ENCODE measurements at places on chromosomes 11 and 22.

GRCh38 chr11:17673951-17674350 lies 45.4 kb upstream of the MYOD1 start:
- no peak for DNase-seq

GRCh38 chr11:47979378-47980087 lies 826 bp upstream of the PTPRJ start:
- DNase-seq: no peak

GRCh38 chr11:133153031-133153430 lies 379.3 kb downstream of the OPCML start:
- no peak for DNase-seq

GRCh38 chr22:39289533-39289932 lies 29.9 kb downstream of the RPL3 start:
- DNase-seq: no peak

- no peak for DNase-seq
Measured at GRCh38 chr11:118231461-118231860, 6.7 kb upstream of the JAML start.

DNA sequence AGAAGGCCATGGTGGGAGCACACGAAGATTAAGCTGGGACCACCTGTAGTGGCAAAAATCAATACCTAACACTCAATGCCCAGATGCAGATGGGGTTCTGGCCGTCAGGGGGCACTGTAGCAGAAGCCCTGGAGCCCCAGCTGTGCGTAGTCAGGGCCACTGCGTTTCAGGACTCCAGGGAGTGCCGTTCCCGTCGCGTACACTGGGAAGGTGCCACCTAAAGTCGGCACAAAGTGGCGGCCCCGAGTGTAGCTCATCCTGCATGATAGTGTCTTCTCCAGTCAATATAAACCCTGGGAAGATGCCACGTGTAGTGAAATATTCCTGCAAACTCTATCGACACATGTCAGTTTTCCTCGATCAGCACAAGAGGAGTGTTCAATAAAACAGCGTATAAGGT lies 123.8 kb upstream of the NTM start:
- DNase-seq: peak; percentile 77

DNA sequence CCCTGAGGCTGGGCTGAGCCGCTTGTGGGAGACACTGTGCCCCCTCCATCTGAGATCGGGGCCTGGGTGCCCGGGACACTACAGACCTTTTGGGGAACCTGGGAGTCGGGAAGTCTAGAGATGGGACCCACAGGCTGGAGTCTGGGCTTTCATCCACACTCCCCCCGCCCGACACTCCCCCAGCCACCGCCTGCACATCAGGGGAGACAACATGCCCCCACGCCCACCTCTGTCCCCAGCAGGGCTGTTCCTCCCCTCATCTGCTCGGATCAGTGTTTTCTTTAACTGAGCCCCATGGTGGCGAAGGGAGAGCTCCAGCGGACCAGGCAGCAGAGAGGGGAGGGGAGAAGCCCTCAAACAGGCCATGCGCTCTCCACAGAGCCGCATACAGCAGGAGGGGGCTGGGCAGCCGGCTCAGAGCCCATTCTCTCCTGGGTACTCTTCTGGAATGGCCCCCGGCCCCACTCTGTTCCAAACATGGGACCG lies 174.7 kb downstream of the IGLL1 start:
- no peak for DNase-seq

DNA sequence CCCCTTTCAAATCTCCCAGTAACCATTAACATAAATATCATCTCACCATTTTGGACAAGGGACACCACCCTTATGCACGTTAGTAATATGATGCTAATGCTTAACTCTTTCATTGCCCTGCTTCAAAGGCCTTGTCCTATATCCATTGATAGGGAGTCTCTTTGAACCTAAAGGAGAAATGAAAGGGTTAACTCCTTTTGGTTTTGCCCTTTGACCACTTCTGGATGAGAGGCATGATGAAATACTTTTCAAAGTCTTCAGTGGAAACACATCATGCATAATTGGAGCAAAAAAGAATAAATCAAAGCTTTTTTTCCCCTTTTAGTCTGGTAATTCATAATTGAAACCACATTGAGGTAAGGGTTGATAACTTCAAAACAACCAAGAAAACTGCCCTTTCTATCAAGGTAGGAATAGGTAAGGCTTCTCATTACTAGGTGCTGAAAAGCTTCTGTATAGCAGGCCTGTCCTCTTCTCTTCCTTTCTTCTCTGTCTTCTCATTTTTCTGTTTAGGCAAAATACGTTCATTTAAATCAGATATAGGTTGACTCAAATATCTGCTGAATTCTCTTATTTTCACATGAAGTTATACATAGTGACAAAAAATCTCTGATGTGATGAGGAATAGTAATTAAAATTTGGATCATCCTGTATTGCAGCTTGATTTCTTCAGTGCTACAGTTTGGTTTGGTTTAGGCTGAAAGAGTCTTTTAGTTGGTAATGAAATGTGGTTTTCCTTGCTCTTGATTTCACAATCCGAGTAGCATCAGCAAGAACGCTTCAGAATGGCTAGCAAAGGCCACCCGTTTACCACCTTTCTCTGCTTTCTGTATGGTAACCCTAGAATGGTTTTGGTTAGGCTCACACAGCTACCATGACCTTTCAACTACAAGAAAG lies 94.8 kb downstream of the EXT2 start:
- DNase-seq: no peak

DNA sequence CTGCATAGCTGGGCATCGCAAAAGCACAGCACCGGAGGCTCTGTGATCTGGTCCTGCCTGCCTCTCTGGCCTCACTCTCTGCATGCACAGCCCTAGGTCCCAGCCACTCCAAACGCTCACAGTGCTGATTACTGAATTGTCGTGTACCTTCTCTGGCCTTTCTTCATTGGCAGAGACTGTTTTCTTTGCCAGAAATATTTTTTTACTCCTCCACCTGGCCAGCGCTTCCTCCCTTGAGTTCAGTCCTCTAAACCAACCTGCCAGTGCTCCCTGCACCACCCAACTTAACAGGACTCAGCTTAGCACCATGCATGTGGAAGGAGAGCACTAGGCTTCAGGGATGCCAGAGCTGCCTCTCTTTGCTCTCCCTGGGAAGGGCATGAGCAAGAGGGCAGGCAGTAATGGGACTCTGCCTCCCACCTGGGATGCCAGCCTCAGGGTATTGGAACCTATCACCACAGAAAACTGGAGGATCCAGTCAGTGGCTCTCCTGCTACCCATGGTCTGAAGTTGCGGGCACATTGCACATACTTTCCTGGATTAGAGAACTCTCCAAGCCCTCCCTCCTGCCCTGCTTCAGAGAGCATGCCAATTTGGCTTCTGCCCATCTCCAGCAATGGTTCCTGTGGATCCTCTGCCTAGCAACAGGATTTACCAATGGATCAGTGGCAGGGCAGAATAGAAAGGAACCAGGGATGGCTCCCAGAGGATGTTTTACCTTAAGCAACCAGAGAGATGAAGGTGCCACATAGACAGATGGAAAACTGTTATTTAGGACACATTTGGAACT lies 37.0 kb upstream of the GNAZ start:
- DNase-seq: peak; percentile 31

DNA sequence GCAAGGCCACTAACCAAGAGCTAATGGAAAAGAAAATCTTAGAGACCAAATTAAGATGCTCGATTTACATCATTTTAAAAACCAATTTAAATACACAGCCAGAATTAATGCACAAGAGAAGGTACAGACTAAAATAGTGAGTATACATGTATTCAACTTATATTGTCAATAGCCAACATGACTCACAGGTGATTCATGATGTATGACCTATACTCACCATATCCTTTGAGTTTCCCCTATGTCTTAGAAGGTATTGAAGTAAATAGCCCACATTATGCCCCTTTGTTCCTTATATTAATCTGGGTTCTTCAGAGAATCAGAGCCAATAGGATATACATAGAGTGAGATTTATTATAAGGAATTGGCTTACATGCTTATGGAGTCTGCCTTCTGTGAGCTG lies 97.5 kb upstream of the ANO3 start:
- no peak for DNase-seq

DNA sequence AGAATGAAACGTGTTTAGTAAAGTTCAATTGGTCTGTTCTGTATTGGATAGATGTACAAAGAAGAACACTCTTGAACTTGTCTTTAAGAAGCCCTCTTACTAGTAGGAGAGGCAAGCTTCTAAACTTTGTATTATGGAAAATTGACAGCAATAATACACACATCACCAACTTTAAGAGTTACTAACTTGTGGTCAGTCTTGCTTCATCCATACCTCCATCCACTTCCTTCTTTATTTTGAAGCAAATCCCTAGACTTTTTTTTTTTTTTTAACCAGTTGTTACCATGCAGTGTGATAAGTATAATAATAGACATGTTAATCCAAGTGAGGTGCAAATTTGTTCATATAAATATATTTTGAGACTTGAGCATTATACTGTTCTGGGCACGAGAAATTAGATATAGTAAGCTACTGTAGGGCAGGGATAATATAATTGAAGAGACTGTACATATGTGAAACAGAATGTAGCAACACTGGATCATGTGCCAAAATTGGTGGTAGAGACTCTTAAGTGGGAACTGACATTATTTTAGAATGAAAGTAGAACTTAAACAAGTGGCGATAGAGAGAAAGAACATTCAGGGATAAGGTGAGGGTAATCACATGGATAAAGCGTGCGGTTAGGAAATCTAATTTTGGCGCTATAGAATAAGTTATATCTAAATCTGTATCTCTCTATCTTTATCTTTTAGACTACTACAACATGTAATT lies 6.5 kb downstream of the FAR1 start:
- DNase-seq: no peak

DNA sequence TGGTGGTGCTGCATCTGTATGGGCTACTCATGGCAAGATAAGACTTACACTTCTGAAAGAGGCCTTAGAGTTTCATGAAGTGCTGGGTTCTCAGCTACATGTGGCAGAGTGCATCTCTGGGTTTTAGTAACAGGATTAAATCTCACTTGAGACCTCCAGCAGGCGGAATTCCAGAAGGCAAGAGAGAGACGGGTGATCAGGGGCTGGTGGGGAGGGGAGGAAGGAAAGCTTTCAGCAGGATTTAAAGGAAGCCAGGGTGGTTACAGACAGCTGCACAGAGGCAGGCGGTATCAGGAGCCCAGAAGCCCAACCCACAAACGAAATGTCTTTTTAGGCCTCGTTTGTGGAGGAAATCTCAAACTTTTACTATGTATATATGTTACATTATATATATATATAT lies 56.2 kb upstream of the CD82 start:
- DNase-seq: no peak

DNA sequence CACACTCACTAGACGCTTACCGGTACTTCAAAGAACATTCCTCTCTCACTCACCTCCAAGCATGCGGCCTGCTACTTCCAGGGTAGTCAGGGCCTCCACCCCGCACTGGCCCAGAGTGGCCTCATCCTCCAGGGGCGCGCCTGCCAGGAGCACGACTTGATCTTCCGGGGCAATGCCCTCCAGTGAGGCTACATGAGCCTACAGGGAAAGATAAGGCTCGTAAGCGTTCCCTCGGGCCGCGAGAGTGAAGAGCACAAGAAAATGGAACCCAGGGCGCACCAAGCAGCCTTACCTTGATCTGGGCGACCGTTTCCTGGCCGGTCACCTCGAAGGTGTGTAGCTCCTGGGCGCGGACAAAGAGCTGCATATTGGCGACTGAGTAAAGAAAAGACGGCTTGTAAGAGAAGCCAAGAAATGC lies 478 bp downstream of the FAU start:
- no peak for DNase-seq

GRCh38 chr11:39860931-39861330 lies 1598.5 kb downstream of the LRRC4C start:
- DNase-seq: no peak
